HFF-Myc (cell line): ENCODE measurements at places on chromosomes 11 and 22.

DNA sequence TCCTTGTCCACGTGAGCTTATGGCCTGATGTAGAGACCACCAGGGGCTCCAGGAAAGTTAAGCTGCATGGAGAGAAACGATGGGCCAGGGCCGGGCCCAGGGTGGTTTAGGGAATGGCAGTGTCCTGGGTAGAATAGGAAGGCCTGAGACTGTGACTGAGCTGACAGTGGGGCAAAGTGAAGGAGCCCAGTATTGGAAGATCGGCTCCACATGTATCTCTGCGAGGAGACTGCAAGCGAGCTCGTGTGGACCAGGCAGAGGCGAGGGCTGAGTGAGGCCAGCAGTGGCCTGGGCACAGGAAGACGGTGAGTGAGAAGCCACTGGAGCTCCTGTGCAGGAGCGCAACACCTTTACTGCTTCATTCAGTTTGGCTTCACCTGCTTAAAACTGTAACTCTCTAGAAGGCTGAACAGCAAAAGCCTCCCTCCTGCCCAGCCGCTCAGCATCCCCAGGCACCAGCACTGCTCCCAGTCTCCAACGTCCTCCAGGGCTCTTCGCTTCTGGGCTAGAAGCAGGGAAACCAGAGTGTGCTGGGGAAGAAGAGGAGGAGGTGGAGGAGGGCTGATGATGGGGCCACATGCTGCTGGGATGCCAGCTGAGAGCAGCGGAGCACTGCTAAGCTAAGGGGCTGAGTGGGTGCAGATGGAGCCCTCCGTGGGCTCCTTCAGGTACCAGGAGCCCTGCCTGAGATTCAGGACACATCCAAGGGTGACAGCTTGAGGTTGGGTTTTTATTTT lies 13.5 kb downstream of the TCIRG1 start:
- DNase-seq = no peak

DNA sequence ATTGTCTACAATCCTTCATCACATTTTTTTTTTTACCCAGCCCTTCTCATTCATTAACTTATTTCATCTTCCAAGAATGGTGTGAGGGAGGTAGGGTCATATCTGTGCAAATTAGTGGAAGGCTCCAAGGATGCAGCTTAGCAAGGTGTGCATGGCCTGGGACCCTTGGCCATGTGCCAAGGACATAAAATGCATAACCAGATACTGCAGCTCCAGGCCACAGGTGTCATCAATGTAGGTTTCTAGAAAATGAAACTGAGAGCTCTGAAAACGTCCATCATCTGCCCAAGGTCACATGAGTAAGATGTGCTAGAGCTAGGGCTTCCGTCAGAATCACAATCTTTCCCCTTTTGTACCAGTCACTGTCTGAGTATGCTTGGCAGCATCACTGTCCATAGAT lies 29.8 kb downstream of the ANKK1 start:
- DNase-seq = no peak

GRCh38 chr11:113974741-113975470 lies at the start of gene HTR3A:
TSS of gene HTR3A (plus strand) at chr11:113975108. CDS start at chr11:113975326, 218 bp downstream.
- no peak for DNase-seq

- no peak for DNase-seq
These were observed 845 bp downstream of the RBM7 start for GRCh38 chr11:114401311-114401710.

DNA sequence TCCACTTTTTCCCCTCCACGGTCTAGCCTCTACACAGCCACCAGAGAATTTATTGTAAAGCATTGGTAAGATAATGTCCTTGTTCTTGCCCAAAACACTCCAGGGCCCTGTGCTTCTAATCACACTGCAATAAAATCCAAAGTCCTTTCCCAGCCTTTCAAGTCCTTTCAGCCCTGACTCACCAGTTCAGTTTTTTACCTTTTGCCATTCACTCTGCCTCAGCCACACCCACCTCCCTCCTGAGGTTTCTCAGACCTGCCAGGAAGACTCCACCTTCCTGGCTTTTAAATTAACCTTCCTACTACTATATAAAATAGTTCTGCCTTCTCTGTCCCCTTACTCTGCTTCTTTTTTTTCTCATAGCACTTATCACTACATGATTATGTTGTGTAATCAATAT lies 91.0 kb upstream of the ARHGAP32 start:
- DNase-seq = no peak
